ENCODE measurements at places on chromosomes 1 and 21.
A peak's percentile ranks its signal among the peaks of the same experiment; 100 is the strongest.

- no peak for DNase-seq
Measured at GRCh38 chr1:15902882-15903281, 55.4 kb downstream of the SPEN start.

GRCh38 chr1:15833069-15833679 lies 14.3 kb upstream of the SPEN start:
- peak; percentile 27 for DNase-seq

GRCh38 chr1:39819091-39819812 lies 30.6 kb upstream of the BMP8B start:
- no peak for DNase-seq

- no peak for DNase-seq
Measured at GRCh38 chr1:182191381-182192115, 130.0 kb upstream of the ZNF648 start.

DNA sequence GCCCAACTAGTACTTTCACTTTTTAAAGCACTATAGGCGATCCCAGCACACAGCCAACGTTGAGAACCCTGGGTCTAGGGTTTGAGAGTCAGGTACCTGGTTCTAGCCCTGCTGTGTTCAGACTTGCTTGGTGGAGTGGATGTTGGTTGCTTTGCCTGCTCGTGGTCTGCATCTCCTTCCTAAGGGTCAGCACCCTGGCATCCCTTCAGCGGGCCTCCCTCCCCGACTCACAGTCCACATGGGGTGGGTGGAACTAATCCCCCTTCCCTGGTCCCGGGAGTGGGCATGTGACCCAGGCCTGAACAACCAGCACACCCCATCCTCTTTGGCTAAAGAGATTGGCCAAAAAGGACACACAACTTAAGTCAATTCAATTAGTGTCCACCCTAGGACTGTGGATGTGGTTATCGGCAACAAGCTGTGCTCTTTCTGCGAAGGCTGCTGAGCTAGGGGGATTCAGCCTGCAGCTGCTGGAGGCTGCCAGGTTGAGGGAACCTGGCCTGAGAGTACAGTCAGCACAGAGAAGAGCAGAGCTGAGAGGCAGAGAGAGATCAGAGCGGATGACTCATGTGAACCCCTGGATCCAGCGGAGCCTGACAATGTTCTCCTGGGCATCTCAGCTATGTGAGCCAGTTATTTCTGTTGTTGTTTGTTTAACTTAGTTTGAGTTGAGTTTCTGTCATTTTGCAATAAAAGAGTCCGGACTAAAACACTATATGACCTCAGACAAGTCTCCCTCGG lies 138.9 kb downstream of the ACTL8 start:
- DNase-seq, result no peak

GRCh38 chr1:26045722-26046245 lies at the start of gene SLC30A2:
TSS of gene SLC30A2 (minus strand) at chr1:26046118. CDS start at chr1:26045896, 222 bp downstream.
- no peak for DNase-seq

- no peak for DNase-seq
Measured at GRCh38 chr1:35454616-35455015, 102.6 kb downstream of the KIAA0319L start.

- peak; percentile 64 for DNase-seq
Measured at GRCh38 chr1:152870831-152871730, 7.0 kb upstream of the SMCP start.

DNA sequence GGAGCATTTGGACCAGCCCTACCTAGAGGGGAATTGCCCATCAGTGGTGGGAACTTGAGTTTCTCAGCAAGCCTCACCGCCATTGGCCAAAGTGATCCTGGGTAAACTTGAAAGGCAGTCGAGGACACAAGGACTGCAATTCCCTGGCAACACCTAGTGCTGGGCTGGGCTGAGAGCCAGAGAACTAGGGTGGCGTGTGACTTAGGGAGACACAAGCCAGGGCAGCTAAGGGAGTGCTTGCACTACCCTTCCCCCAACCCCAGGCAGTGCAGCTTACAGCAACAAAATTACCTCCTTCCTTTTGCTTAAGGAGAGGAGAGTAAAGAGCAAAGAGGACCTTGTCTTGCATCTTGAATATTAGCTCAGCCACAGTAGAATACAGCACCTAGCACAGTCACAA lies 176.9 kb upstream of the PRMT6 start:
- no peak for DNase-seq

- no peak for DNase-seq
Measured at GRCh38 chr1:186202776-186203175, 172.3 kb downstream of the TPR start.

DNA sequence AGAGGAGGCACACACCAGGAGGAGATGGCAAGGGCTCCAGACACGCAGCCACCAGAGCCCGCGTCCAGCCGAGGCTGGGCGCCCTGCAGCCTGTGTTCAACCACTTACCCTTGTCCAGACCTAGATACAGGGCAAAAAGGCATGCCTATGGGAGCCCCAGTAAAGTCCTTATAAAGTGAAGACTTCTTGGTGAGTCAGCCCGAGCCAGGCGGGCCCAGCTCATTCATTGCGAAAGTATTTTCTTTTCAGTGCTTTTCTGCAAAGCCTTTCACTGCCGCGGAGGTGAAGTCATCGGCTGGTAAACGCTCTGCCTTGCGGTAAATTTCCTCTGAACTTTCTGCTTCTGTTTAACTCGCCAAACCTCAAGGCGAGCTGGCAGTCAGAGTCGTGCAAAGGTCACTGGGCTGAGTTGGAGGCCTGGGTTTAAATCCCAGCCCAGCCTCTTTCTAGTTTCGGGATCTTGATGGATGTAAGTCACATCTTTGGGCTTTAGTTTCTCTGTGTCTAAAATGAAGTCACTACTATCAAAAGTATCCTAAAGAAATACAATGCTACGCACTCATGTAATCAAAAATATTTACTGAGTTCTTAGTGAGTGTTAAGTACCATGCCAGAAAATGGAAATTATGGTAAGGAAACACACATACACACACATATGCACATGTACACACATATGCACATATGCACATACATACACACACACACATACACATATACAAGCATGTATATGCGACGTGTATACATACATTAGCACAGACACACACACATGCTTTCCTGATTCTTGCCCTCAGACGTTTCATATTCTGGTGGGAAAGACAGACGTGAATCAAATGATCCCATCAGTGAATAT lies 54.7 kb upstream of the IFFO2 start:
- no peak for DNase-seq

DNA sequence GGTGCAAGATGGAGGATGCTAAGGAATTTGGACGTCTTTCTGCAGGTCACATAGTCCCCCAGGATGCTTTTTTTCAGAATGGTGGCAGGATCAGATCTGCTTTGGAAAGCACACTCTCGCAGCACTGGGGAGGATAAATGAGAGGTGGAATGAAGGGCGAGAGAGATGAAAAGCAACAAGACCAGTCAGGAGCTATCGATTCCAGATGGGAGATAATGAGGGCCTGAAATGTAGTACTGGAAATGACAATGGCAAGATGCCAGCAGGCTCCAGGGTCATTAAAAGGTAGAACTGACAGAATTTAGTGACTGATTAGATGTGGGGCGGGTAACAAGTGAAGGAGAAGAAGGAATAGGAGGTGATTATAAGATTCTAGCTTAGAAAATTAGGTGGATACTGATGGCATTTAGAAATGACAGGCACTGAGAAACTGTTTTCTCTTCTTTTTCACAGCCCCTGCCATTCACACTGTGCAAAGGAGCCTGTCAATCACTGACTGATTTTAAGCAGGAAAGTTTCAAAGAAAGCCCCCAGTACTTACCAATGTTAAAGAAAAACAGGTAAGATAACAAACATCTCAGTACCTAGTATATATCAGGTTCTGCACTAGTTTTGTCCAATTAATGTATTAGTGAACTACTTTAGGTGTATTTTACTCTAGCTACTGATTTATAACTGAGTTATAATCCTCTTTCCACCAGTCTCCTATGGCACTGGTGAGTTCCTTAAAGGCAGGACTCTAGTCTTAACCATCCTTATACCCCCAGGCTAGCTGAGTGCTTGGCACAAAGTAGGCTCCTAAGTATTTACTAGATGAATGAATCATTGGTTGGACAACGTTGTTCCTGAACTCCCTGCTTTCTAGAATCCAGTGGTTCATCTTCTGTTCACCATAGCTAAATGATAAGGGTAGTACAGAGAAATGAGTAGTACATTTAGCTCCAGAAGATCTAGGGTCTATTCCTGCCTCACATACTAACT lies 9.2 kb downstream of the PIGM start:
- no peak for DNase-seq

GRCh38 chr1:151815716-151816327 lies 10.6 kb upstream of the LINGO4 start:
- no peak for DNase-seq

GRCh38 chr21:35036465-35037383 lies 12.4 kb downstream of the RUNX1 start:
- DNase-seq, result no peak

GRCh38 chr21:33892853-33893252 lies 22.8 kb downstream of the ATP5PO start:
- DNase-seq, result no peak

DNA sequence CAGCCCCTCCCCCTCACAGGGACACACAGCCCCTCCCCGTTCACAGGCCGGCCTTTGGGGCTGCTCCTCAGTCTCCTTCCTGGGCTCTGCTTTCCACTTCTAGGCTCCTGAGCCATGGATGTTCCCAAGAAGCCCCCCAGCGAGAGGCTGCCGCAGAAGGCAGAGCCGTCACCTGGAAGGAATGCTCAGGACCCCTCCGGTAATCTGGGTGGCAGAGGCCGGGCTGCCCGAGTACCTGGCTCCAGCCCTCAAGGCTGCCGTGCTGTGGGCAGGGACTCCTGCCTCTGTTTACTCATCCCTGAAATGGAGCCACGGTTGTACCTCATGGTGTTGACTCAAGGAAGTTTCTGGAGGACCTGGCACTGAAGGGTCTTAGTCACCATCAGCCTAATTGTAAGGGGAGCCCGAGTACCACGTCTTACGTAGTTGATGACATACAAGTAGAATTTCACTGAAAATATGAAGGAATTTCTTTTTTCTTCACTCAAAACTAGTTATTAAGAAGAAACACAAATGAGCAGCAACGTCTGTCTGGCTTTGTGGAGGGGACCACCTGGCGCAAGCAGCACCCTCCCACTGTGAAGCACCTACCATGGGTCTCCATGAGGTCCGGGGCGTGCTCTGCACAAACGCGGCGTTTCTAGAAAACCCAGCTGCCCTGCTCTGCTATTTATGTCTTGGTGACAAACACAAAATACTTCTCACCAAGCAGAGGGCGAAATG lies 33.7 kb downstream of the PRDM15 start:
- DNase-seq, result no peak
